ENCODE measurements at places on chromosomes 16 and 17.

DNA sequence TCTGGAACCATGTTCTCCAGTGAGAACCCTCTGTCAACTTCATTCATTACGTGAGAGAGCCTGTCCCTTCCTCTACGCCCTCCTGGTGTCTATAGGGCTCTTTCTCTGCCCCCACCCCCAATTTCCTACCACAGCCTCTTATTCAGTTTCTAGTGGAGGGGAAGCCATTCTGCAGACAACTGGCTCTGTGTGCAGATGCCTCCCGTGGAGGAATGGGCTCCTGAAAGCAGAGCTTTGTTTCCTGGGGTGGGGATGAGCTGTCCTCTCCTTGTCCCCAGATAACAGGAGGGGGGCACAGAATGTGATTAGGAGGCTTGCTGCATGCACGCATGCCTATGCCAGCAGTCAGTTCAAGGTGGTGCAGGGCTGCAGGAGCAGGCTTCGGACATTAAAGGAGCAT is 31.6 kb downstream of the MMP15 start:
- DNase-seq, result no peak

GRCh38 chr17:45104029-45104428 is 28.3 kb downstream of the PLCD3 start:
- DNase-seq, result no peak

DNA sequence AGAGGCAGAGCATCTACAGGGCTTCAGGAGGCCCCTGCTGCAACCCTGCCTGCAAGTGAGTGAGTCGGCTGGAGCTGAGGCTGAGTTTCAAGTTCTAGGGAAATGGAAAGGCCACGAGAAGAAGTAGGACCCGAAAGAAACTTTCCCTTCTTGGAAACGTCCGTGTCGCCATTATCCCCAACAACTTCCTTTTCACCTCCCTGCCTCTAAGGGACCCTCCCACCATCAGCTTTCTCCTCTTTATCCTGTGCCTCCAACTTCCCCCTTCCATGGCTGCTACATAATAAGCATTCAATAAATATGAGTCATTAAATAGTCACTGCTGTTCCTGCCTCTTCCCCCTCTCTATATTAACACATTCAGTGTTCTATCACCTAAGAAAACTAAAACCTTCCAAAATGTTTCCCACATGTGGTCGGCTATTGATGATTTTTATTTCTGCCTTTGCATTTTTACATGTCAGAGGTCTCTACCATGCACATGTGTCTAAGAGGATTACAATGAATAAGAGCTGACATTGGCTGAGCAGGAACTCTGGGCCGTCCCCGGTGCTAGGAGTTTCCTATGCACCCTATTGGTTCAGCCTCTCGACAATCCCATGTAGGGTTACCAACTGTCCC is 115.9 kb upstream of the TNRC6C start:
- DNase-seq, result no peak

- no peak for DNase-seq
Measured at GRCh38 chr16:24731722-24732419, 2.4 kb downstream of the TNRC6A start.

DNA sequence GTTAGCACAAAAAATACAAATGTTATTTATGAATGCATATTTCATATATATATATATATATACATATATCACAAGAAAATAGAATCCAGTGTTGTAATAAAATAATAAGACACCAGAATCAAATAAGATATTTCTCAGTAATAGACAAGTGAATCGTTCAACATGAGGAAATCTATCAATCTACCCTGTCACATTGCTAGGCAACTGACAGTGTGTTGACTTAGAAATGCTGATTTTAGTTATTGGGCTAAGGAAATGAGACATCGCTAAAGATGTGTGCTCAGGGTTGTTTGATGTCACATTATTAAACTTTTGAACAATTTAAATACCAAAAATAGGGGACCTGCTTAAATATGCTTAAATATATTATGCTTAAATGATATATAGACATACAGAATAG is 49.9 kb upstream of the DNAH9 start:
- no peak for DNase-seq

- DNase-seq, result no peak
Measured at GRCh38 chr16:14609716-14610115, 20.3 kb downstream of the PARN start.

DNA sequence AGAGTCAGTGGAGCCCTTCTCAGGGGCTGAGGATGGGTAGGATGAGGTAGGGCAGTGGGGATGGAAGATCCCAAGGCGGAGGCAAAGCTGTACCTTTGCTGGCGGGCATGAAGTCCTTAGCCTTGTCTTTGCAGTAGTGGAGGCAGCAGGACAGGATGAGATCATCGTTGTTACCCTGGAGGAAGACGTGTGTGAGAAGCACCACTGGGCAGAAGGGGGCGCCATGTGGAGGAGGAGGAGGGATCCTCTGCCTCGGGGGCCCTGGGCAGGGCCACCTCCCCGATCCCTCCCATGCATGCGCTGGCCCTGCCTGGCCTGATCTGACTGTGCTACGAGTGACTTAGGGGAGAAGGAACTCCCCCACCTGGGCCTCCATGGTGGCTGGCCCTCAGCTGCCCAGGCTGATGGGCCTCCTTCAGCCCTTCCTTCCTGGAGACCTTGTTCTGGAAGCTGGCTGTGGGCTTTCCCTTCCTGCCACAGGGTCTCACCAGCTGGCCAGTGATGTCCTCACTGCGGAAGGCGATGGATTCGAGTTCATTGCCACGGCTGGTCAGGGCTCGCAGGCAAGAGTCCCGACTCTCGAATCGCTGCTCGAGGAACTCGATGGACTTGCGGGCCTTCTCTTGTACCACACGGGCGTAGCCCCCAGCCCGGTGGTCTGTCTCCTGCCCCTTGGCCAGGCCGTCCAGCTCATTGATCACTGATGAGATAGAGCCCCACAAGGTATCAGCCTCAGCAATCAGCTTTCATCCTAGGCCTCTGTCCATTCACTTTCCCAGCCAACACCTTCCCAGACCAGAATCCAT is 10.3 kb downstream of the HIC1 start:
- no peak for DNase-seq

GRCh38 chr17:1992541-1992940 is 32.6 kb downstream of the RTN4RL1 start:
- no peak for DNase-seq

DNA sequence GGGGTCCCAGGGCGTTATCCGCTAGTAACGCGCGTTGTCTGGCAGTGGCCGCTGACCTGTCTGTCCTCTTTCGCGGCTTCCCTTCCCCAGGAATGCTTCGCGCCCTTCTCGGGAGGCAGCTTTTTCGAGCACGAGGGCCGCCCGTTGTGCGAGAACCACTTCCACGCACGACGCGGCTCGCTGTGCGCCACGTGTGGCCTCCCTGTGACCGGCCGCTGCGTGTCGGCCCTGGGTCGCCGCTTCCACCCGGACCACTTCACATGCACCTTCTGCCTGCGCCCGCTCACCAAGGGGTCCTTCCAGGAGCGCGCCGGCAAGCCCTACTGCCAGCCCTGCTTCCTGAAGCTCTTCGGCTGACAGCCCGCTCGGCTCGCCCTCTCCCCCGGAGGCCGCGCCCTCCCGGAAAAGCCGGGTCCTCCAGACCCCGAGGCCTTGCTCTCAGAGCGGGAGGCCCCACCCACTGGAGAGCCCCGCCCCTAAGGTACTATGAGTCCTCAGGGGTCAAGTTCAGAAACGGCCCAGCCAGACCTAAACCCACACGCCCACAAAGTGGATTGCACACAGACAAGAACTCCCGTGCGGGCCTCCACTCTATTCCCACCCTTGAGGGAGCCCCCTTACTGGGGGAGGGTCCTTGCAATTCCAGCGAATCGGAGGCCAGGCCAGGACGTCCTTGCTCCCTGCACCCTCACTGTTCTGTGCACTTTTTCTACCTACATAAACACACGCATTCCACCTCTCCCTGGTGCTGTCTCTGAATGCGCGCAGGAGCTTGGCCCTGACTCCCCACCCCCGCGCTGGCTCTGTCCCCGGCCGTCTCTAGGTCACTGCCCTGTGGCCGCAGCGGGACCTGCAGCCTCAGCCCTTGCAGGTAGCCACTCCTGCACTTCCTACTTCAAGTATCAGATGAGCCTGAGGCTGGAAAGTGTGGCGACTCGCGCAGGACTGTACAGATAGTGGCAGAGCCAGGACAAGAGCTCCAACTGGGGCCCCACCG is 5.4 kb upstream of the SLC5A2 start:
- no peak for DNase-seq

DNA sequence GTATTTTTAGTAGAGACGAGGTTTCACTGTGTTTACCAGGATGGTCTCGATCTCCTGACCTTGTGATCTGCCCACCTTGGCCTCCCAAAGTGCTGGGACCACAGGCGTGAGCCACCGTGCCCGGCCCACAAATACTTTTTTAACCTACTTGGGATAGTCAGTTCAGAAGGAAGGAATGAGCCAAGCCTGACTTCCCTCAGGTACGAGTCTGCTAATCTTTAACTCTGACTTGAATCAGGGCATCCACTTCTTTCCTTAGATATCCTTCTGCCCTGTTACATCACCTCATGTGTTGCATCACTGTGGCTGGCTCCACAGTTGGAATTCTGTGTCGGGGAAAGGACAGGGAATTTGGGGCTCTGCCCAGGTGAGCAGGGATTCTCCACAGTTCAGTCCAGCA is 120.8 kb downstream of the MSI2 start:
- DNase-seq, result no peak

DNA sequence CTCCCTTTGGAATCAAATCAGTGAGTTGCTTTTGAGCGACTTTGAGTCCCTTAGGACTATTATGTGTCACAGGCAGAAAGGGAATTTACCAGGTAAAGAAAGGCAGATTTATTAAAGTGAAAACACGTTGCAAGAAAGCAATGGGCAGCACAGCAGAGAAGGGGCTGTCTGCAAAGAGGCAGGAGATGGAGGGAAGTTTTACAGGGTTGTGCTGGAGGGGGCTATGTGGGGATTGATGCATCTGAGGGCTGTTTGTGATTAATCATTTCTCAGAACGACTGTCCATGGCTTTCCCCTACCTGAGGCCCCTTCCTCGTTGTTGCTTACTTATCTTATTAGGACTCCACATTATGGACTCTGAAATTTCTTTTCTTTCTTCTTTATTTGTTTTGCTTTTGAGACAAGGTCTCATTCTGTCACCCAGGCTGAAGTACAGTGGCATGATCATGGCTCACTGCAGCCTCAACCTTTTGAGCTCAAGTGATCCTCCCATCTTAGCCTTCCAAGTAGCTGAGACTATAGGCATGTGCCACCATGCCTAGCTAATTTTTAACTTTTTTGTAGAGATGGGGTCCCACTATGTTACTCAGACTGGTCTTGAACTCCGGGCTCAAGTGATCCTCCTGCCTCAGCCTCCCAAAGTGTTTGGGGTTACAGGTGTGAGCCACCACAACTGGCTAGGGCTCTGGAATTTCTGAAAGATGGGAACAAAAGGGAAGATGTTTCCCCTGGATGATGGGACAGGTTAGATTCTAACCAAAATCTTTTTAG is 5.5 kb downstream of the WWP2 start:
- no peak for DNase-seq

- DNase-seq, result no peak
Measured at GRCh38 chr17:50562242-50563091, 2.0 kb downstream of the CACNA1G start.

DNA sequence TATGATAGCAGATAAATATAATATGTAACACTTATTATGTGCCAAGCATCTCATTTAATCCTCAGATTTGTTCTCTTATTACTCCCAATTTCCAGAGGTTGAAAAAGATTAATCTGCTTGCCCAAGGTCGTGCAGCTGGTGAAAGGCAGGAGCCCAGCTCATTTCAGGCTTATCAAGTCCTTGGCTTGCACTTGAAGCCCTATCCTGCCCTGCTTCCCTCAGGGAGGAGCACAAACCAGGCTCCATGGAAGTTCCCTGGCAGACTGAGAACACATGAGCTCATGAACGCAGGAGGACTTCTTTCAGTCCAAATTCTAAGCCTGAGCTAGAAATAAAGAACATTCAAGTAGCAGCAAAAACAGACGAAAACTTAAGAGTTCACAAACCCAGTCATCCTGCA is 74.8 kb downstream of the USP31 start:
- no peak for DNase-seq

DNA sequence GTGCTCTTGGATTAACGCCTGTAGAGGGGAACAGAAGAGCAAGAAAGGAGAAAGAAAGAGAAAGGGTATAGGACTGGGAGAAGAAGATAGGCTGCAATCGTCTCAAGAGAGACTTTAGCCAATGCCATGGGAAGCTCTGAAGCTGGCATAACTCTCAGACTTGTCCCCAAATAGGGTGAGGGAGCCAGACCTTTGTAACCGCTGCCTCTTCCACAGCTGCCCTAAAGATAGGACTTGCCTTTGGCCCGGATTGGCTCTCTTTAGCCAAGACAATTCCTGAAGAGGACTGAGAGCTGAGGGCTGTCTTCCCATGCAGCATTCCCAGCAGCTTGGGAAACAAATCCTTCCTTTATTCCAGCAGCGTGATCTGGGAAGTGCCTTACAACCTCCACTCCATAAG is 20.8 kb upstream of the MMD start:
- no peak for DNase-seq

DNA sequence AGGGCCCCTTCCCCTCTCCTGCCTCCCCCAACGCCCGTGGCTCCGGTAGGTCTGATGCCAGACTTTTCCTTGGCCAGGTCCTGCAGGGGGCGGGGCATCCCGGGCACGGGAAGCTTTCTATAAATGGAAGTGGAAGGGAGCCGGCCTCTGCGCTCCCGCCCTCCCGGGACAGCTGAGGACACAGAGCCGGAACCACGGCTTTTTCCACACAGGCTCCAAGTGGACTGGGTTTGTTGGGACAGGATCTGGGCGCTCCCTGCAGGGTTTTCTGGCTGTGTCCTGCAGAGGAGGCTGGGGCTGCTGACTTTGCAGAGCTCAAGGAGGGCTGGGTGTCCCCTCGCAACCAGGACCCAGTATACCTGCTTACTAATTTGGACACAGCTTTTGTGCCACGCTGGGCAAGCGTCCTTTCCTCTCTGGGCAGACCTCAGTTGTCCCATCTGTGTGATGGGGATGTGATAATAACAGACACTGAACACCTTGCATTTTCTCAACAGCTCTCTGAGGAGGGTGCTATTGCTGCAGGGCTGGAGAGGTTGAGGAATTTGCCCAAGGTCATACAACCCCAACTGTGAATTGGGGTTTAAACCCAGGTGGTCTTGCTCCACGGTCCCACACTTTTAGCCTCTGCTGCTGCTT is 1.8 kb downstream of the TNS4 start:
- peak; percentile 60 for DNase-seq

- no peak for DNase-seq
Measured at GRCh38 chr16:11740567-11740966, 2.1 kb downstream of the TXNDC11 start.

DNA sequence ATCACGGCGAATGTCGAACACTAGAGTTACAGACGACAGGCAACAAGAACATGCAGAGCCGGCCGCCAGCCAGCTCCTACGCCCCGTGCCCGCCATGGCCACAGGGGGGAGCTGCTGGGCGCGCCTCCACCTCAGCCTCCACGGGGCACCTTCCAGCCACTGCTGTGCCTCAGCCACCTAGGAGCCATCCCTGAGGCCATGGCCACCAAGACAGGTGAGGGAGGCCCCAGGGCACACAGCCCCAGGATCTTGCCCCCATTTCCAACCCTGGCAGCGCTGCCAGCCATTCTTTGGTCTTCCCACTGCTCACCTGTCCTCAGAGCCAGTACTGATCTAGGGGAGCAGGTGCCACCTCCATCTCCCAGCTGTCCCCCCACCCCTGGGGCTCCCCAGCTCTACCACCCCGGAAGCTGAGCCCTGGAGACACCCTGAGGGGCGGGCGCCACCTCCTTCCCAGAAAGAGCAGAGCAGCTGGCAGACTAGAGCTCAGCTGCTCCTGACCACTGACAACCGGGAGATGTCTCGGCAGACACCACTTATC is 11.8 kb downstream of the GNPTG start:
- peak; percentile 68 for DNase-seq

Measured in NCI-H2081 (cell line).